ENCODE measurements at places on chromosomes 6 and 20.
A peak's percentile ranks its signal among the peaks of the same experiment; 100 is the strongest.

DNA sequence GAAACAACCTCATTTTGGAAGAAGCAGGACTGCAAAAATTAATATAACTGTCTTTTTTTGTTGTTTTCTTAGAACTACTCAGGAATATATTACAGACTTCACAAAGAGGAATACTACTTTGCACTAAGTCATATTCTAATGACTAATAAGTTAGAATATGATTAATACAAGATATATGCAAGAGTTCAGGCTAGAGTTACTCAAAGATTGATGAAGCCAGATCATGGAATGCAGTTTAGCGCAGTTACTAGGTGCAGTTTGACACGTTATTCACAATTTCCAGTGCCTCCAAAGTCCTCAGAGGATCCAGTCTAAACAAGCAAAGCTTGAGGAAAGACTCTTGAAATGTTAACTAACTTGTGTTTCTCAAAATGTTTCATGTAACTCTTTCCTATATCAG is 1.2 kb upstream of the MYCT1 start:
- DNase-seq: no peak

- DNase-seq: no peak
These were observed 32.9 kb downstream of the RNF217 start for GRCh38 chr6:124995131-124995530.

- DNase-seq: no peak
These were observed 17.0 kb upstream of the MRS2 start for GRCh38 chr6:24385536-24386269.

GRCh38 chr20:49381558-49382493 is 100.6 kb downstream of the KCNB1 start:
- no peak for DNase-seq

DNA sequence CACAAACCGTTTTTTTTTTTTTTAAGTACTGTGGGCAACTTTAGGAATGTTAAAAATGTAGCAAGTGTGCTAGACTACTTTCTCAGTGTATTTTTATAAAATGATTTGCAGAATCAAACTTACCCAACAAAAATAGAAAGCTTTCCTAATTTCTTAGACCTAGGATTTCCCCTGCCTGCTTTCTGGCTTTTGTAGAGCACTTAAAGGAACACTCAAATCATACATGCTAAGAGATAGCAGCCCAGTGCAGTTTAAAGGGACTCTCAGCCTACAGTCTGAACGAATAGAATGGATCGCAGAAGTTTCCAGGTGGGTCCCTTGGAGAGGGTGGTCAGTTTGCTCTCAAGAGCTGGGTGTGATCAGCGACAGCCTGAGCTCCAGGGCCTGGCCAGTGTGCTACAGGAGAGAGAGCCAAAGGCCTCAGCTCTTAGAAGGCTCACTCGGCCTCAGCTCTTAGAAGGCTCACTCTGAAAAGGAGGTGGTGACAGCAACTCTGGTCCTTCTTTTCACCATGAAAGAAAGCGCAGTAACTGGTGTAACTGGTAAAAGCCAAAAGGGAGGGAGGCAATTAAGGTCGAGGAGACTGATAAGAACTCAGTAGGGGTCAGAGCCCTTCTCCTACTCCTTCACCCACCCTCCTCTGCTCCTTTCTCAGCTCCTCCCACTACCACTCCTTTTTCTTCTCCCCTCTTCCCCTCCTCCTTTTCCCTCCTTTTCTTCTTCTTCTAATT is 142.4 kb downstream of the ZFP64 start:
- DNase-seq: no peak

- DNase-seq: no peak
These were observed 825 bp downstream of the RIMS1 start for GRCh38 chr6:71887006-71887743.

- no peak for DNase-seq
These were observed 2.5 kb downstream of the NCOA7 start for GRCh38 chr6:125793280-125793679.

DNA sequence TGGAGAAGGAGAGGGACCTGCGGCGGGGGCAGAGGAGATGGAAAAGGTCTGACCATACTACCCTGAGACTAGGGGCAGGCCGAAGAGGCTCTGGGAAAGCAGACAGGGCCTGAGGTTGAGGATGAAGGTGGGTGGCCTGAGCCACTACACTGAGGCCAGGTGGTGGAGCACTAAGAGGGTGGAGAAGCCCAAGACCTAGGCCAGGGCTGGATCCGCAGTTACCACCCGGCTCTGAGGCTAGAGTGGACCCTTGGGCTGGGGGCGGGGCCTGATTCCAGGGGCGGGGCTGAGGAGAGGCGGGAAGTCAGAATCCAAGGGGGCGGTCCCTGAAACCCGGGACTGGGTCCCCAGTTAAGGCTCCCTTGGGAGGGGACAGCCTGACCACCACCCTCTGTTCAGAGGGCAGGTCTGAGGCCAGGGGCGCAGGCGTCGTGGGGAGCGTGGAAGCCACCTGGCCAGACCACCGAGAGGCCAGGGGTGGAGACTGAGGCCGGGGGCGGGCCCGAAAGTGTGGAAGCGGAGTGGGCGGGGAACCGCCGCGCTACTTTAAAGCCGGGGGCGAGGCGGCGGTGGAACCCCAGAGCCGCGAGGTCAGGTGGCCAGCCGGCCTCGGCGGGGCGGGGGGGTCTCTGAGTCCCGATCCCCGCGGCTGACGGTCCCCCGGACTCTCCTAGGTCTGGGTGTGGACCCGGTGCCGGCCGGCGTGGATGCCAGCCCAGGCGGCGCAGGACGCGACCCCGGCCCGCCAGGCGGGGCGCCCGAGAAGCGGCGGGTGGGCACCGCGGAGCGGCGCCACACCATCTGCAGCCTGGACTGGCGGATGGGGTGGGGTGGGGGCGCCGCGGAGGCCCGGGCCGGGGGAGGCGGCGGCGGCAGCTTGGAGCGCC is 8.3 kb downstream of the CCM2L start:
- DNase-seq: peak; percentile 60

- DNase-seq: no peak
These were observed 44.8 kb upstream of the ENPP1 start for GRCh38 chr6:131762984-131763383.

GRCh38 chr20:22312744-22313346 is 271.5 kb downstream of the FOXA2 start:
- DNase-seq: peak; percentile 7

GRCh38 chr6:26599591-26599990 is 2.8 kb downstream of the ABT1 start:
- DNase-seq: no peak

DNA sequence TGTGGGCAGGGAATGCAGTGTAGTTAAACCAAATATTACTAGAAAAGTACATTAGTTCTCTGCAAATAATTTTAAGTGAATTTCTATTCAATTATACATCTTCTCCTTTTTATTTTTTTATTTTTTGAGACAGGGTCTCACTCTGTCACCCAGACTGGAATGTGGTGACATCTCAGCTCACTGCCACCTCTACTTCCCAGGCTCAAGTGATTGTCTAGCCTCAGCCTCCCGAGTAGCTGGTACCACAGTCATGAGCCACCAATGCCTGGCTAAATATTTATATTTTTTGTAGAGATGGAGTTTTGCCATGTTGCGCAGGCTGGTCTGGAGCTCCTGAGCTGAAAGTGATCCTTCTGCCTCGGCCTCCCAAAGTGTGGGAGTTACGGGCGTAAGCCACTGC is 76.1 kb downstream of the ITCH start:
- no peak for DNase-seq

GRCh38 chr6:110140650-110141049 is 38.8 kb downstream of the WASF1 start:
- no peak for DNase-seq

GRCh38 chr20:13271977-13272975 is 51.2 kb downstream of the ISM1 start:
- no peak for DNase-seq

DNA sequence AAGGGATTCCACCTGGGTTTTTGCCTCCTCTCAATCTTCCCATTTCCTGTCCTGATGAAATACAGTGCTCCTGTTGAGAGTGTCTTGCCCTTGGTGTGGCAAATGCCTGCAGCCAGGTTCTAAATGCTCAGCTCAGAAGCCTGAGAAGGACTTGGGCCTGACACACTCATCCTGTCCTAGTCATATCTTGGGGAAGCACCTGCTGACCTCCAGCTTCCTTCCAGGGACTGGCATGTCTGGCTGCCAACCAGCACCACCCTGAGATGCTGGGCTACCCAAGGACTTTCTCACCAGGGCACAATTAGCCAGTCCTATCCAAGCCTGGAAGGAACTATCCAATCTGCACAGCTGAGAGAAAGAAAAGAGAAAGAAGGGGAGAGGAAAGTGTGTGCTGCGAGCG is 43.4 kb downstream of the LRFN2 start:
- DNase-seq: no peak

GRCh38 chr6:109257494-109257893 is 124.8 kb downstream of the CD164 start:
- DNase-seq: no peak

DNA sequence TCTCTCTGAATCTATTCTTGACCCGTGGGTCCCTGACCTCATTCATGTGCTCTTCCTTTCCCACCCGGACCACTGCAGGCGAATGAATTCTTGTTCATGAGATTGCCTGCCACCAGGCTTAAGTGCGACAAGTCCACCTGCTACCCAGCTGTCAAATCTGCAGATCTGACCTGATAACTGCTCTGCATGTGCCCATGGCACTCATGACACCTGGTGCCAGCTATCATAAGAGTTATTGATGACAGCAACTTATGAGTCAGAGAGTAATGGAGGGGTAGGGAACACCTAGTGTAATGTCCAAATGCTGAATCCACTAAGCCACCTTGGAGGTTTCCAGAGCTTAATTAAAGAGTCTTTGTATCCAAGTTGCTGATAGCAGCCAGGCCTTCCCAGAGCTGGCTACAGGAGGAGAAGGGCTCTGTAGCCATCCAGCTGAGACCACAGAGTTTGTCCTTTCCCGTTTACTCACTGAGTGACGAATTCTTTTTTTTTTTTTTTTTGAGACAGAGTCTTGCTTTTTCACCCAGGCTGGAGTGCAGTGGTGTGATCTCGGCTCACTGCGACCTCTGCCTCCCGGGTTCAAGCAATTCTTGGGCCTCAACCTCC is 17.4 kb downstream of the SHLD1 start:
- no peak for DNase-seq

GRCh38 chr6:104527761-104528415 is 331.8 kb downstream of the HACE1 start:
- DNase-seq: peak; percentile 70

GRCh38 chr6:112221981-112222852 is 32.1 kb downstream of the LAMA4 start:
- DNase-seq: no peak

GRCh38 chr6:21603082-21603952 is 9.8 kb downstream of the SOX4 start:
- peak; percentile 95 for DNase-seq

DNA sequence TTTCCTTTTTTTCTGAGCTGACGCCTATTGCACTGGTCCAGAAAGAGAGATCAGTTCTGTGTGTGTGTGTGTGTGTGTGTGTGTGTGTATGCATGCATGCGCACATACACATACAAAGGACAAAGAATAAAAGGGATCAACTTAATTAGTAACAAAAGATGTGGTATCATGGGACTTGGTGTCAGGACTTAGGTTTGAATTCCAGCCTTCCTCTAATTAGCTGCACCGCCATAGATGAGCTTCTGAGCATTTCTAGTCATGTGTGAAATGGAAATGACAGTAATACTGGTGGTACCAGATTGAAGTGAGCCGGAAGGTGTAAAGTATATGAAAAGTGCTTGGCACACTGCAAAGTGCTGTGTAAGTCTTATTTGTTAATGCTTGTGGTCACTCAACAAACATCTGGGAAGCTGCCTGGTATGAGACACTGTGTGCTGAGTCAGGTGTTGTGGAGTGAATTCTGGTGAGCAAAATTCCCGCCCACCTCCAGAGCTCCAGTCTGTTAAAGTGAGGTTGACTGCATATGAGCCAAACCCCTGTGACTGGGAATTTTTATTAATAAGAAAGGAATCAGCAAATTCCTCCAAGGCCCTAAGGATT is 12.4 kb downstream of the DAAM2 start:
- DNase-seq: no peak

DNA sequence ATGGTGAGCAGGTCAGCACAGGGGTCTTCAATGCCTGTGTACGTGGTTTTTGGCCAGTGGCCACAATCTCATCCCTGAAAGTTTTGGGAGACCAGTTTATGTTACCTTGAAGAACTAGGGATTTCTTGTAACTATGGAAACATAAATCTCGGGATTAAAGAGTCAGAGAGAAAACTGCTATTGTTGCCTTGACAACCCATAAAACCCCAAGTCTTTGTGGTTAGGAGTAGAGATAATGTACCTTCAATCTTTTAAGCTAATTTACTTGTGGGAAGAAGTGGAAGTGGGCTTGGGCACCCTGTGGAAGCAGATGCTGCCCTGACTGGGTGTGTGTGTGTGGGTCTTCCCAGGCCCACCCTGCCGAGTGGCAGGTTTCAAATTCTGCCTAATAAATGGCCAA is 46.1 kb upstream of the ZNF831 start:
- DNase-seq: no peak

DNA sequence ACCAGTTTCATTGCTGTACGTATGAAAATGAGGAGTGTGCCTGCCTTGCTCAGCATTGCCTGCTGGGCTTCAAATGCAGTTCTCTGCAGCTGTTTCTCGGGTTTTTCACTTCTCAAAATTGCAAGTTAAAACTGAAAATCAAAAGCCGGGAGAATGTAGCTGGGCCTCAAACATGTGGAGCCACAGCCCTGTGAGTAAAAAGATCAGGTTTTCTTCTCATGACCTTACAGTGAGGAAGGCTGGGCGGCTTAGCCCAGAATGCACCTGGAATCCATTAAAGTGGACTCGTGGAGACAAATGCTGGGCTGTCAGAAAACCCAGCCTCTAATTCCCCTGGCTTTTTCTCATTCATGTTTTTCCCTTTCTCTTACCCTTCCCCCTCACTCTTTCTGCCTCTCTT is 34.4 kb downstream of the DSE start:
- DNase-seq: peak; percentile 89

DNA sequence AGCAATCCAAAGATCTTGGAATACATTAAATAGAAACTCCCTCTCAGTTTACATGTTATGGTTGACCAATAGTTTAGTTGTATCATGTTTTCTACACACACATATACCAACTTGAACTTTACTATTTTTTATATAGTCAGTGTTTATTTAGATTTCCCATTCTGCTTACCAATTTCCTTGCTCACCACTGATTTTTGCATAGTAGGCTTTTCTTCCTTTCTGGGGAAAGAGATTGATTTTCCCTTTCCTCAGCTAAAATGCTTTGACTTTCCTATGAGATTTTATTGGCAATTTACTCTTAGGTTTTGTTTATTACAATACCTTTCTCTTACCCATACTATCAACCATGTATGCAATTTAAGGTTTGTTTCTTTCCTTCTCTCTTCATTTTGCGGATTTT is 665.6 kb downstream of the PTPRT start:
- DNase-seq: no peak

Data from OCI-LY7 (cell line).